ENCODE measurements at places on chromosomes 3 and 15. TPM values are rescaled to one million over a fixed set of nuclear protein-coding genes. Genes with fewer than 3 reads are reported as not detected.

DNA sequence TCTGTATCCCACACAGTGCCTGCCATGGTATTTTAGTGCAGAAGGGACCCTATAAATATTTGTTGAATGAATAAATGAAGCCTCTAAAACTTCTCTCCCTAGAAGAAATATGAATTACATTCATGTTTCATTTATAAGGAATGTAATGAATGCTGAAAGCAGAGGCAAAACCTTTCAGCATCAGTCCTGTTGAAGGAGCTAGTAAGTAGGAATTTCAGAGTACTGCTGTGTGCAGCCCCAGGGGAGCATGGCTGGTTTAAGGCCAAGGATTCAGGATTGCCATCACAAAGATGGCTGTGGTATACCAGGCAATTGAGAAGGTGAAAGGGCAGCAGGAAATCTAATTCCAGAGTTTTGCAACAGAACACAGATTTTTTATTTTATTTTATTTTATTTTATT lies 1131.4 kb downstream of the IGSF11 start:
- no peak for DNase-seq

DNA sequence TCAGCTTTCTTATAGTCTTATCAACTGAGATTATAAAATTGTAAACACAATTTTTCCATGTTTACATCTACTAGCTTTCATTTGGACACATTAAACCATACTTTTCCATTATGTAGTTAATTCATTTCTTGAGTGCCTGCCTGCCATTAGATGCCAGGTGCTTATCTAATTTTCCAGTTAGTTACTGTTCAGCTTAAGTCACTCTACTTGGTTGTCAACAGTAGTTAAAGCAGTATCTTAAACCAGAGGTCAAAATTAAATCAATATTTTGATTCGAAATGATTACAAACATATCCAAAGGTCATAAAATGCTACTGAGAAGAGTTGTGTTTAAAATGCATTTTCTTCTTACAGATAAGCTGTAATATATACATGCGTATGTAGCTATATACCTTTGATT lies 56.2 kb upstream of the UBP1 start:
- no peak for DNase-seq

DNA sequence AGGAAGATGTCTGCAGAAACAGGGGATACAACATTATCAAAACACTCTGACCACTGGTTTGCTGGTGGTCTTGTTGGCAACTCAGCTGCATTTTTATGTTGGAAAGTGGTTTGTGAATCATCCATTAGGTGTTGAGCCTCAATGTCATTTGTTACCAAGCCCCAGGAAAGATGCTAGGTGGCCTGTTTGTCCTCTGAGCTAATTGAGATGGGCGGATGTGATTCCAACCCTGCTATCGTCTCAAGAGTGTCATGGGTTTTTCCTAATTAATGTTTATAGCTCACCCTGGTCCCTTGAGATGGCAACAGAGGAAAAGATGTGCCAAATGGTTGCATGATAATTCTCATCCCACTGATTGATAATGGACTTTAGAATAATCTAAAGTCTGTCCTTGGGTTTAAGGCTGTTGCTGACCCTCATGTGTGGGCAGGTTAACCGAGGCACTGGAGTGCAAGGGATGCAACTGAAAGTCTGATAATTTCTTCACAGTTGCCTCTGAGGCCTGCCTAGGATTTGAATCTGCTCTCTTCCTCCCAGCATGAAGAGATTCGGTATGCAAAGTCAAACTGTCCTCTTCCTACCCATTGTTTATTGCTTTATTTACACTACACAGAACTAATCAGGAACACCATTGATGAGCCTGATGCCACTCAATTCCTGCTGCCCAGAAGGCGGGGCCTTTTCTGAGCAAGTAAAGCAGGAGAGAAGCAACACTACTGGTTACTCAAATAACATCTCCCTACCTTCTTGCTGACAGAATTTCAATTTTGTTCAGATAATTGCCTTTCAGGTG lies 166.2 kb upstream of the TBC1D5 start:
- DNase-seq, result no peak

DNA sequence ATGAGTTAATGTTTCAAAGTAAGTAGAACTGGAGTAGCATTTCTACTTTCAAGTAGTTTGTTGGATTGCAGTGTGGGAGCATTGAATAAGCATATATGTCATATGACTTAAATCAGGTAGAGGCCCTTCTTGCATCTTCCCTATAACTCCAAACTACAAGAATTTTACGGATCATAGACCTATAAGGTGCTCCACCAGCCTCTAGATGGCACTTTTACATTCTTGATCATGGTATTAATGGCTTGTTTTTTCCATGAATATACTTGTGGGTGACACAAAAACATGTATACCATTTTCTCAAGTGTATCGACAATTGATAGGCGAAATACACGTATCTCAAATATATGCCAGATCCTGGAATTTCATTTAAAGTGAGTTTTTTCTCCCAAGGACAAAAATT lies 311.1 kb downstream of the ZPLD1 start:
- DNase-seq, result no peak

DNA sequence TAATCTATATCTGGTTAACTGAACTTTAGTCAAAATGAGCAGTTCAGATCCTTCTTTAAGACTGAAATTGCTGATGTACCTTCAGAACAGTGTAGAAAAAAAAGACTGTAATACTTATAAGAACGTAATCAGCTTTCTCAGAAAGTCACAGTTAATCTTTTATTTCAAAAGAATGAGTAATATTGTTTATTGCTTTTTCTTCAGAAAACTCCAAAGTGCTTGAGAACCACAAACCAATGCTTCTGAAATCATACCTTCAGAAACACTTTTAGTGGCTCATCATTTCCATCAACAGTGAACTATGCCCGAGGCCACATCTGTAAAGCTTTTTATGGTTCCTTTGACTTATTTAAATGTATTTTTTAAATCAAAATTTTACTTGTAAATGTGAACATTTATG lies 33.3 kb upstream of the CLASP2 start:
- DNase-seq, result no peak

DNA sequence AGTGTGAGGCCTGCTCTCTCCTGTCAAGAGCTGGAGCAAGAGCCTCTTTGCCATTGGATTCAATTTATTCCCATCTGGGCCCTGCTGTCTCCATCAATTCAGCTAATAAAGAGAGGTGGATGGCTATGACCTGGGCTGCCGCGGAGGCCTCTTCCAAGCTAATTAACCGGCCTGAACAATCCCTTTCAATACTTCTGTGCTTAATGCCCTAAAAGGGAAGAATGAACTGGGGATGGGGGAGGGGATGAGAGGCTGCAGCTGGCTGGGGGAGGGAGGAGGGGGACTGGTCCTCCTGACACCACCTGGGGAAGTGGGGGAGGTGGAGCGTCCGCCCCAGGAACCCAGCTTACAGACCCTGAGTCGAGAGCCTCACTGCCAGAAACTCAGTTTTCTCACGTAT lies 33.4 kb upstream of the PRR23E start:
- DNase-seq, result no peak

GRCh38 chr3:159786489-159787177 lies 202.0 kb upstream of the IL12A start:
- DNase-seq, result no peak

DNA sequence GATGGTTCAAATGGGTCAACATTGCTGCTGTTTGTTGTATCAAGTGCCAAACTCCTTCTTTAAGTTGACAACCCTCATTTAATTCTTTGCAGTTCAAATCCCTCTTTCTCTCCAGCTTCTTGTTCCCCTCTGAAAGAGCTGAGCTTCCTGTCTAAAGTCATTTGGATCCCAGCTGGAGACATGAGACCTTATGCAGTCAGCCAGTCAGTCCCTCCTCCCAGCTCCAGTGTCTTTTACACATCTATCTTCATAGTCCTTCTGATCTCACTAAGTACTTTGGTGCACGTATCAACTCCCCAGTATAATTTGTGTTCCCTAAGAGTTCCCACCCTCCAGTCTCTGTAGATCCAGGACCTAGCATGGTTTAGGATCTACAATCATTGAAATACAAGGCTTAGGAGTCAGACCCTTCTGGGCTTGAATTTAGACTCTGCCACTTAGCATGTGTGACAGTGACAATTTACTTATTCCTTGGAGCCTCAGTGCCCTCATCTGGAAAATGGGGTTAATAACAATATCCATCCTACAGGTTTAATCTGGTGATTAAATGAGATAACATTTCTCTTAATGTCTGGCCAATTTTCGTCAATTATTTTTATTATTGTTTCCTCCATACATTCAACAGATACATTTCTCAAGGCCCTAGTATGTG lies 102.8 kb upstream of the SEMA6D start:
- no peak for DNase-seq

ZNF860 gene
- total RNA-seq, result 5.6 TPM

CXCR6 gene
- total RNA-seq, result 2.5 TPM

TRANK1 gene
- total RNA-seq, result 5.0 TPM

CHRNA5 gene
- total RNA-seq, result 0.95 TPM

SPTBN5 gene
- 2.9 TPM for total RNA-seq

LYSMD2 gene
- total RNA-seq, result 12.9 TPM

AVEN gene
- total RNA-seq, result 15.7 TPM

RBMS3 gene
- total RNA-seq, result 0.57 TPM

Measured in esophagus squamous epithelium (tissue), 5 donors.